ENCODE measurements at places on chromosomes 3 and 15.

DNA sequence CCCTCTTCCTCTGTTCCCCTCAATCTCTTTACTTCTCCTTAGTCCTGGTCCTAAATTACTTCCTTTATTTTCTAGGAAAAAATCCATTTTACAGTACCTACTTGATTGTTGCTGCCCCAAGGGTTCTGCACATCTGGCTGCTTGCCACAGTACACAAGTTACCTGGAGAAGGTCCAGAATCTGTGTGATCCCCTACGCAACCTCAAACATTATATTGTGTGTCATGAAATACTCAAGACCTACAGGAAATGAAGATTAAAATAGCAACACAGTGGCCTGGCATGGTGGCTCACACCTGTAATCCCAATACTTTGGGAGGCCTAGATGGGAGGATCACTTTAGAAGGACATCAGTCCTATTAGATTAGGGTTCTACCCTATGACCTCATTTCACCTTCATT, 48.7 kb downstream of the PRKAR2A start:
- DNase-seq: no peak

DNA sequence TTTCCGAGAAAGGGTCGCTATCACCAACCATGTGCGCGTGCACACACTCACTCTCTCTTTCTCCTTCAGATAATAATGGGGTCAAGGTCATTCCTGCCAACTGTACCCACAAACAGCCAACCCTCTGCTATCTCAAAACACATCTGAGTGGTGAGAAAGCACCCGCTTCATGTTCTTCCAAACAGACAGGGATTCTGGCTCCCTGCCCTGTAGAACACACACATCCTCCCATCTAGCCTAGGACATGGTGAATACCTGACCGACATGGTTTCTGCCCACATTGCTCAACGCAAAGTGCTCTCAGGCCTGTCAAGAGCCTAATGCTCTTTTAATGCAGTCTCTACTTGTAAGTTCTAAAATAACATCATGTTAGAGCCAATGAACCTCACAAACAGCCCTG, 302.2 kb downstream of the FOXP1 start:
- no peak for DNase-seq

GRCh38 chr3:129181819-129182218, 1.9 kb downstream of the CNBP start:
- no peak for DNase-seq

DNA sequence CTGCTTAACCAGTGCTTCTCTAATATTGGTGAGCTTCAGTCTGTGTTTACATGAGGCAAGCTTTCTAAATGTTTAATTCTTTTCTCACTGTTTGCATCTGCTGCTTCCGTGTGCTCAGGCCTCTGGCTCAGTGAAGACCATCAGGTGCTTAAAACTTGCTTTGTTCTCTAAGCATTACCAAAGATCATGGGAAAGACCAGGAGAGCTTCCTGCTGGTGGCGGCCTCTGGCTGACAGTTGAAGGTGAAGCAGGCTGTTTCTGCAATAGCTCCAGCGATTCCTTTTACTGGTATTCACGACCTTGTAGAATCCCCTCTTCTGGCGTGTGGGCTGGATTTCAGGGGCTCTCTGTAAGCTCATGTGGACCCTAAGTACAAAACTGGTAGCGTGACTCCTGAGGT, 45.1 kb downstream of the EDEM1 start:
- DNase-seq: no peak

DNA sequence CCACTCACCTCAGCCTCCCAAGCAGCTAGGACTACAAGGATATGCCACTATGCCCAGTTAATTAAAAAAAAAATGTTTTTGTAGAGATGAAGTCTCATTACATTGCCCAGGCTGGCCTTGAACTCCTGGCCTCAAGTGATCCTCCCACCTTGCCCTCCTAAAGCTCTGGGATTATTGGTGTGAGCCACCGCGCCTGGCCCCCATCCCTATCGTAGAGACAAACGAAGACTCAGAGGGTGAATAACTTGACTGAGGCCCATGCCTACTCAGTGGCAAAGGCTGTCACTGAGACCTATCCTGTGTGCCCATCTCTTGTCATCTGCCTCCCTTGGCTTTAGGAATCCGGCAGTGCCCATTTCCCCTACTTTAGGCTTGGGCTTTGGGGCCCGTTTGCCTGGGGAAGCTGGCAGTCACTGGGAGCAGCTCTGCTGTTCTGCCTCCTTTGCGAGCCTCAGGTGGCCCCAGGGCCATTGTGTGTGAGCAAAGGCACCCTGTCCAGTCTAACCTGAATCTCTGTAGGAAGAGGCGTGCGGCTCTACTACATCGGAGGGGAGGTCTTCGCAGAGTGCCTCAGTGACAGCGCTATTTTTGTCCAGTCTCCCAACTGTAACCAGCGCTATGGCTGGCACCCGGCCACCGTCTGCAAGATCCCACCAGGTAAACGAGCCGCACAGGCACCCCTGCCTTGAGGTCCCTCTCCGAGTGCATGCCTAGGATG, 70.1 kb downstream of the AAGAB start:
- no peak for DNase-seq

- no peak for DNase-seq
Observed at GRCh38 chr3:122169911-122170310, 13.6 kb upstream of the CASR start.

- DNase-seq: no peak
Observed at GRCh38 chr3:99484871-99485270, 153.5 kb upstream of the COL8A1 start.

DNA sequence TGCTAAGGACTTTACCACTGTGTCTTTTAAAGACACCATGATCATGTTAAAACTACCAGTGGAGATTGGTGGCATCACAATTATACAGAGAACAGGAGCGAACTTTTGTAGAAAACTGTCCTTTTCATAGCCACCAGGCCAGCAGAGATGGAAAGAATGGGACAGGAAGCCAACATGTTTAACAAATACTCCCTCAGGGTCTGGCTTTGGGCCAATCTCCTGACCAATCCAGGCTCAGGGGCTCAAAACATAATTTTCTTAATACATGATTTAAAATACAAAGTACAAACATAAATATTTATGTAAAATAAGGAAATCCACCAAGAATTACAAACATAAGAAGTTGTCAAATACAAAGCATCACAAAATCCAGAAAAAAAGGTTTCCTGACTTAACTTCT, 266.0 kb downstream of the VPS13C start:
- no peak for DNase-seq

- no peak for DNase-seq
Observed at GRCh38 chr3:33447958-33448357, 7.8 kb upstream of the UBP1 start.

GRCh38 chr15:90300988-90301706, 35.7 kb downstream of the NGRN start:
- peak; percentile 27 for DNase-seq

DNA sequence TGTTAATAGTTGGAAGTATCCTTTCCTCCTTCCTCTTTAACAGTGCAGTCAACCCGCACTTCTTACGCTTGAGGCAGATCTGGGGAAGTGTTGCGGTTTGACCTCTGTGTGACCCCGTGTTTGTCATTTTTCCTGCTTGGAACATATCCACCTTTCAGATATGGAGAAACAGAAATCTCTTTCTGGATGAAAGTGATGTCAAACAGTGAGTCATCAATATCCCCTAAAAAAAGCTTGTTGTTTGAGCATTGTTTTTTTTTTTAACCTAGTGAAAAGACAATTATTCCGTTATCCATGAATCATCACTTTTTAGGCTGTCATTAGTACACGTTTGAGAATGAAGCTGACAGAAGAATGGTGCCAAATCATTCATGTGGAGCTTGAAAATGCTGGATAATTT, 293.7 kb downstream of the ARPP21 start:
- no peak for DNase-seq

DNA sequence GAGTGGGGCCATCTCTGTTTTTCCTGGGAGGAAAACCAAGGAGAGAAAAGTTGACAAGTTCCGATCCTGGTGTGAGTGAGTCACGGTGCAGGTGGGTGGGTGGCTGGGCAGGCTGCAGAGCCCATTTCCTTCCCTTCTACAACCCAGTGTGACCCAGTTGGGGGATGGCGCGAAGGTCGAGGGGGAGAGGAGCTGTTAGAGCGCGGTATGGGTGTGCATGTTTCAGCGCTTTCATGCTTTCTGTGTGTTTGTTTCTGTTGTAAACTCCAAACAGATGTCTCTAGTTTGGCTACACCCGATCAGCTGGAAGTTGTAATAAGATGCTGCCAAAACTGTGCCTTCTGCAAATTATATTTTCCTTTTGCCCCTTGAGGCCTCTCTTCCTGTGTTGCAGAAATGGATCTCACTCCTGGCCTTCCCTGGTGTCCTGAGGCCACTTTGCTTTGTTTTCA, 3.8 kb downstream of the FAM43A start:
- no peak for DNase-seq

GRCh38 chr3:122961146-122961545, 66.4 kb downstream of the SEMA5B start:
- DNase-seq: no peak

- no peak for DNase-seq
Observed at GRCh38 chr15:85897207-85897894, 102.6 kb upstream of the KLHL25 start.

DNA sequence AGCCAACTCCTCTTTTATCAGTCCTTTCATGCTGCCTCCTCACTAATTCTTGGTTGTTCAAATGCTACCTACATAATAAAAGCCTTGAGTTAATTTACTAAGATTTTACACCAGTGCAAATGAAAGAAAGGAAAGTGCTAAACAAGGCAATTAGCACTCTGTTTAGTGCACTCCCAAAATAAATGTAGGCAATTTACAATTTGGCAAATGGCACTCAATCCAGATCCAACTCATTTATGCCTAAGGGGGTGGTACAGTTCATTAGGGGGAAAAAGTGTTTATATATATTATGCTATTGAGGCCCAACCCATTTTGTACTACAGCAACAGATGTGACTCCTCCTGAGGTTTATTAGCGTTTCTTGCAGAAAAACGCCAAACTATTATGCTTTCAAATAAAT, 370.1 kb downstream of the NR2F2 start:
- no peak for DNase-seq

DNA sequence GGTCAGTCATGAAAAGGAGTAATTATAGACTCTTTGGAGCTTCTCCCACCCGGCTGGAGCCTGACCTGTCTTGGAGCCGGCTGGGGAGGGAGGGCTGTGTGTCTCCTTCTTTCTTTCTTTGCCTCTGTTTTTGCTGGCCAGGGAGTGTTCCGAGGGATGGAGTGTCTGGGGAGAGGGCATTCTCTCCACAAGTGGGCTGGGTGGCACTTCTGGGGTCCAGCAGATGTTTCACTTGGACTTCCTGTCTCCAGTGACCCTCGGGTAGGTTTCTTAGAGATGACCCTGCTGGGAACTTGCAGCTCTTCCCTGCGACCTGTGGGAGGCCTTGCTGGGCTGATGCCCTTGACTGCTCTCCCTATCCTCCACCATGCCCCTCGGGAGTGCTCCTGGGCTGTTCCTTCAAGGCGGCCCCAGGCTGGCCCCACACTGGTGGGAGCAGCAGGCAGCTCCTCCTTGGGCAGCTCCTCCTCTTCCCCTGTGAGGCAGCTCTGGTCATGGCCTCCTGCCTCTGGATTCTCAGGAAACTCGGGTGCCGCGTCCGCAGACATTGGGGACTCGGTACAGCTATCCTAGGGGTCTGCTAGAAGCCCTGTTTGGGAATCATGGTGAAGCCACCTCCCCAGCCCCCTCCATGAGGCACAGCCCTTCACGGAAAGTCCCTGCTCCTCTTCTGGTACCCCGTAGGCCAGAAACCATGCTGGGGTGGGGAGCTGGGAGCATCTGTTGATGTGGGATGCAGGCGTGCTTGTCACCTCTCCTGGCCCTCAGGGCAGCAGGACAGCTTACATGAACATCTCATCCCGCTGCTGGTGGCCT, 44.9 kb downstream of the APBA2 start:
- DNase-seq: no peak

- no peak for DNase-seq
Observed at GRCh38 chr3:175951047-175951694, 1092.0 kb downstream of the NAALADL2 start.

DNA sequence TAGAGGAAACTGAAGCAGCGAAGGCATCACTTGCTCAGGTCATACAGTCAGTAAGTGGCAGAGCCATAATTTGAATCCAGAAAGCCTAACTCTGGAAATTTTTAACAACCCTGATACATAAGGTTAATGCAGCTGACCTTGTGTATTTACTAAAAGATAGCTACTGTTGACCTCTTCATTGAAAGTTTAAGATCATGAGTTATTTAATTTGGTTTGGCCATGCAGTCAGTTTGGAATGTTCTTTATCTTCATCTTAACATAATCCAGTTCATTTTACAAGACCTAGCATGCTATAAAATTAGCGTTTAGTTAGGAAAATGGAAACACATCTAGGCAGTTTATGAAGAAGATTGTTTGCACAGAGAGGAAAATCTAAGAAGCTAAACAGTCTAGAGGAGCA, 240.9 kb downstream of the RBMS3 start:
- no peak for DNase-seq

GRCh38 chr15:57218826-57219576, 157.3 kb upstream of the CGNL1 start:
- DNase-seq: no peak

DNA sequence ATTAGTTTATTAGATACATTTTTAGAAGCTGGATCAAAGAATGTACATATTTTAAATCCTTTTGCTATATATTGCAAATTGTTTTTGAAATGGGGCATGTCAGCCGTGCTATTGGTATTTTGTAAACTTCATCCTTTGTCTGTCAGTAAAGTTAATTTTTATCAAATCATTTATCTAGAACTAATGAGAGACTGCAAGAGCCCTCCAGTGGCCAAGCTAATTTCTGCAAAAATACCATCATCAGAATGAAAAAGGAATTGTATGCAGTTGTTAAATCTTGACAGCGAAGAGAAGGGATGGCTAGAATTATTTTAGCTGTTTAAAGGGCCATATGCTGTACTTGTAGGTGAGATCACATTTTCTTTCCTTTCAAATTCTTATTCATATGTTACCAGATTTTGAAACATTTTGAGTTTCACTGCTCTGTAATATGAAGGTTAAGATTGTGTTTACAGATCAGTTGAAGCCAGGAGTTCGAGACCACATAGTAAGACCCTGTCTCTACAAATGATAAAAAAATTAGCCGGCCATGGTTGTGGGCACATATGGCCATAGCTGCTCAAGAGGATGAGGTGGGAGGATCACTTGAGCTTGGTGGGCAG, 8.1 kb upstream of the CLDN11 start:
- no peak for DNase-seq

DNA sequence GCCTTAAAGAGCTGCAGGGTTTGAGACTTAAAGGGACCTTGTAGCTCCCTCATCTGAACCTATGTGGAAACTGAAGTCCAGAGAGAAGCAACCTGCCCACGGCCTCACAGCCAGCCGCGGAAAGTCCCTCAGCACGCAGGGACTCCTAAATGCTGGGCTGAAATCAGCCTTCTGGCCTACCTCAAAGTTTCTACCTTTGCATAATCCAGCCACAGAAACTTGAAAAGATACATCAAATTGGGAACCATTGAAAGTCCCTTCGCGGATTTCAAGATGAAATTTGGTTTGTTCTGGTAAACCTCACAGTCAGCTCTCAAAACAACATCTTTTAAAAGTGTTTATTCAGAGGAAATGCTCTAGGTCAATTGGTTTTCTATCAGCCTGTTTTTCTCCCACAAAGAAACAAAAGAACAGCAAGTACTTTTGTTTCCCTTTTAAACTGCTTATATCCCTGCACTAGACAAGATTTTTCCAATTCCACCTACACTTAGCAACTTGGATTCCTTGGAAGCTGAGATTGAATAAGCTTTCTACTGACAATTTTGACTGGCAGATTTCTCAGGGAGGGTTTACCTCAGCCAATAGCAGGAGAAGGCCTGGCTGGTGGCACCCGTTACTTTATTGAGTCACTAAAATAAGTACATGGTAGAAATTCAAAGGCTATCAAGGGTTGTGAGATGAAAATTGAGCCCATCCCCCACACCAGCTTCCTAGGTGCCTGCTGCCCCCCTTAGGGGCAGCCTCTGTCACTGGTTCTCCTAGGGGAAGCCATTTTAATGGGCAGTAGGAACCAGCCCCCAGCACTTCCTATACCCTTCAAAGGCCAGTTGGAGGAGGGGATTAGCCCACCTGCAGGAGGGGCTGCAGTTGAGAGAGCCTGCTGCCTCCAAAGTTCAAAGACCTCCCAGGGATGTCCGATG, 171.2 kb downstream of the ADAMTS17 start:
- DNase-seq: no peak

All from stimulated activated CD8-positive, alpha-beta memory T cell treated with anti-CD3 and anti-CD28 coated beads, Interleukin-7, amount 100 ng/mL, for 24 hours (primary cell).